ENCODE measurements at places on chromosomes 1 and 21. TPM values are rescaled to one million over a fixed set of nuclear protein-coding genes. Genes with fewer than 3 reads are reported as not detected.

Gene PLPP3
- 9.9 TPM for total RNA-seq

Gene FAM167B
- not detected for total RNA-seq

Gene LCE1F
- not detected for total RNA-seq

Gene RSPO1
- total RNA-seq = not detected

Gene DIP2A
- total RNA-seq = 15.8 TPM

Gene MYOG
- total RNA-seq = not detected

DNA sequence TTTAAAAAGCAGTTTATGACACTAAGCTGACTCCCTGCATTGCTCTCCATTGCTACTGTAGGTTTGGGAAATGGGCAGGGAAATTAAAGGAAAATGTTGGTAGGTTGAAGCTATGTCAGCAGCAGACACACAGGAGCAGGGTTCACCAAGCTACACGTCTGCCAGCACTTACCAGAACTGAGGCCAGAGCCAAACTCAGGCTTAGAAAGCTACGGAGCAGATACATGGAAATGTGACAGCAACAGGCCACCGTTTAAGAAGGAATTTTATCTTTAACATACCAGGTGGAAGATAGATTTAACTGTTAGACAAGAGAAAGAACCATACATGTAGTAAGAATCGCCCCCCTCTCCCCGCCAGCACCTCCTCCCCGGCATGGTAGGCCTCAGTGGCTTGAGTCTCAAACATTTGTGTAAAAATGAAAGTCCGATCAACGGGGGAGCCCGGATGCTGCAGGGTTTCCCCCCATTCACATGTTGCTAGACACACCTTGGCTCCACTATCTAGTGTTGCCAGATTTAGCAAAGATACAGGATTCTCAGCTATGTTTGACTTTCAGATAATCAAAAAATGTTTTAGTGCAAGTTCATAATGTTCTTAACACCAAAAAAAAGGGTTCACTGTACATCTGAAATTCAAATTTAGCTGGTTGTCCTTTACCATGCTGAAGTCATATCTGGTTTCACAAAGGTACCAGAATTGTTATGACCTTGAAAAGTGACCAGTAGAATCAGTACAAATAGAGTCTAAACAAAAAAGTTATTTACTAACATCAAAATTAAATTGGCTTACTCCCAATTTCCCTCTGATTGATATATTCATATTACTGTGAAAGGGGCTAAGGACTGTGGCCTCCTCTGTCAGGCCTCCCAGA lies 6.7 kb downstream of the OR2T11 start:
- no peak for DNase-seq

- DNase-seq = peak; percentile 22
These were observed 4.4 kb upstream of the BARHL2 start for GRCh38 chr1:90721210-90722194.

DNA sequence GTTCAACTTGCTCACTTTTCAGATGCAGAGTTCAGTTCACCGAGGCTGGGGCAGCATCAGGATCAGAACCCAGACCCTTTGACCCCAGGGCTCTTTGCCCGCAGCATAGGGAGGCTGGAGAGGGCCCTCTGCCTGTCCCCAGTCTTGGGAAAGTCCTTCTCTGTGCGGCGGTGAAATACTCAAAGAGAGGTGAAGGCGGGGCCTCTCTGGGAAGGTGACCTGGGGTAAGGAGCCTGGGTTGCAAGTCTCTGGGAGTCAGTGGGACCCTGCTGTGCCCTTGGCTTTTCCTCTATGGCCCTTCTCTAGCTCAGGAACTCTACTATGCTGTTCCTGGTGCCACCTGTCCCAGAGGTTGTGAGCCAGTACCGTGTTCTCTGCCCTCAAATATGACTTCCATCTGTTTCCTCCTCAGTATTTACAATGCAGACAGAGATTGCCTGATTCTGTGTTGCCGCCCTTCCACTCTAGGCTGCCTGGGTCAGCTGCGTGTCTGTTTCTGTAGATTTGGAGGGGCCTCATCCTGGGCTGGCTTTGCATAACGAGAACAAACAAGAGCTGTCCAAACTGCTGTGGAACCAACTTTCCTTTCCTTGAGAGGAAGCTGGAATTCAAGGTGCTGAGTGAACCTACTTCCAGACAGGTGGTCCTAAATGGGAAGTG lies 18.7 kb upstream of the ZBTB21 start:
- DNase-seq = no peak

DNA sequence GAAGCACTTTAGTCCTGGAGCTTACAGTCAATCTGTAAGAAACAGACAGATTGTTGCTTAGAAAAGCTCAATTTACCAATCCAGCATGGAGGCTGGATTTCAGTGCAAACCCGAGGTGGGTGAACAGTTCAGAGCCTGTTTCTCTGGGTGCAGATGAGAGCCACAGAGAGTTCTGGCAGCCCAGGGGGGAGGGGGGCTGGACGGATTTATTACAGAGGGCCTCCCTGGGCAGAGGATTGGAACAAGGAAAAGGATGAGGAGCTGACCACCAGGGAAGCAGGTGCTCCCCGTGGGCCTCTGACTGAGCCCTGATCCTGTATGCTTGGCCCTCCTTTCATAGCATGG lies 38.0 kb upstream of the EPS8L3 start:
- DNase-seq = no peak

GRCh38 chr1:227234998-227235405 lies 83.3 kb downstream of the CDC42BPA start:
- peak; percentile 82 for DNase-seq

GRCh38 chr1:116772648-116773045 lies 18.4 kb downstream of the CD2 start:
- DNase-seq = peak; percentile 83

DNA sequence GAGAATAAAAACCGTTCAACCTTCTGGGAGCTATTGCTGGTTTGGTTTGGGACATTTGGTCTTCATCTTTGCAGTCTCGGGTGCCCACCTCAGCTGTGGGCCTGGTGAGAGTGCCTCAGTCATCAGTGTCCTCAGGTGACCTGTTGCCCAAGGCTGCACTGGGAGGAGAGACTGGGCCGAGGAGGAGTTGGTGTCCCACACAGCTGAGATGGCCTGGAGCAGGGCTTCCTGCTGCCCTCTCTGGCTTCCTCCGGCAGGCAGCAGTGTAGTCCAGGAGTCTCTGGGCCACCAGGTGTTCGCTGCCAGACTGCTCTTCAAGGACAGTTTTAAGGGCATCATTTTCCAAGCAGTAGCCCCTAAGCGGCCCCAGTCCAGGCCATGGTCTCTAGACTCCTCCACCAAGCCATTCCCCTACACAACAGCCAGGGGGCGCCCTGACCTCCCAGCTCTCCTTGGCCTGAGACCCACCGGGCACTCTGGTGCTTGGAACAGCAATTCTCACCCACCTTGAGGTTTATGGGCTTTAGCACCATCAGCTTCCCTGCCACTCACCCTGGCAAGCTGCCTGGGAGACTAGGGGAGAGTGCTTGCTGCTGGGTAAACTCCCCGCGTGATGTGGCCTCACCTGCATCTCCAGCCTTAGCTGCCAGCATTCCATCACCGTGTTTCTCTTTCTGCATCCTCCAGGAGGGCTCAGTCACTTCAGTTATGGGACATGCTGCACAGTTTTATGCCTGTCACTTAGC lies 9.1 kb upstream of the SYTL1 start:
- no peak for DNase-seq

- no peak for DNase-seq
These were observed 63.6 kb upstream of the ETV3 start for GRCh38 chr1:157201767-157202166.

GRCh38 chr1:47855230-47855629 lies 142.0 kb downstream of the TRABD2B start:
- DNase-seq = no peak

- DNase-seq = peak; percentile 69
These were observed 15.4 kb downstream of the EFNA3 start for GRCh38 chr1:155093911-155094621.

DNA sequence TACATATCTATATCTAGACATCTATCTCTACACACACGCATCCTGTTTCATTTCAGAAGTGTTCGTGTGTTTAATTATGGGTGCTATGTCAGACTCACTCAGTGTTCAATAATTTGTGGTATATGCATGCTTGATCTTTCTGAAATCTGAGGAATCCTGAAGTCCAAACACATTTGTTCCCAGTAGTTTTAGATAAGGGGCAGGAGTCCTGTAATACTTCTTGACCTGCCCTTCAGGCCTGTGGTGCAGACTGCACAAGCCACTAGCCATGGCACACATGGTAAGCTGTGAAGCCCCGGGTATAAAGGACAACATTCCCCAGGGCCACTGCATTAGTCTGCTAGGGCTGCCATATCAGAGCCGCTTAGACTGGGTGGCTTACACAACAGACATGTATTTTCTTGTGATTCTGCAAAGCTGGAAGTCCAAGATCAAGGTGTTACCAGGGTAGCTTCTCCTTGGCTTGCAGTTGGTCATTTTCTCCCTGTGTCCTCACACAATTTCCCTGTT lies 267.2 kb downstream of the RHOU start:
- DNase-seq = no peak

DNA sequence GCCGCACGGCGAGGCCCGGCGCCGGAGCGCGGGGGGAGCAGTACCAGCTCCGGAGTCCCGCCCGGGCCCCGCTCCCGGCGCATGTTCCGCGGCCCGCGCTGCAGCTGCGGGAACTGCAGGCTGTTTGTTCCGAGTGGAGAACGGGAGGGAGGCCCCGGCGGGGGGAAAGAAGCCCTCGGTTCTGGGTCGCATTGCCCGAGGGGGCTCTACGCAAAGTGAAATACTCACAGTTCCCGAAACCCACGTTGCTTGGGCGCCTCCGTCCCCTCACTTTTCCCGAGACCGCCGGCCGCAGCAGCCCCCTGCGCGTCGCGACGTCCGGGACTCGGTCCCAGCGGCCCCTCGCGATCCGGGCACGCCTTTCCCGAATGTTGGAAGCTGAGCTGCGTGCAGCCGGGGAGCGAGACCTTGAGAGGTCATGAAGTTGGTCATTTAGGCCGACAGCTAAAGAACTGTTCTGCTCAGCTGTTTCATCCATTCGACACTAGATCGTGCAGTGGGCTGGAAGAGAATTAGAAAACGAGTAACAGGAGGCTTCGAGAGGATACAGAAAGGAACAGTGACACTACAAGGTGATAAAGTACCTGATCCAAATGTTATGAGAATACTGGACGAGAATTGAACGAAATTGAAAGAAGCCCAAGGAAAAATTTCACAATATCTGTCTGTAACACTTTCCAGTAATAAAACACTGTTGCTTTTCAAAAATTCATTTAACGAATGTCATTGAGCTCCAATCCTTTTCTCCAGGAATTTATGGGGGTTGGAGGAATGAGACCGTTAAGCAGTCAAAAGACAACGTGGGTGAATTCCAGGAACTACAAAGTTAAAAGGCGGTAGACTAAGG lies 657 bp upstream of the LIN9 start:
- no peak for DNase-seq

DNA sequence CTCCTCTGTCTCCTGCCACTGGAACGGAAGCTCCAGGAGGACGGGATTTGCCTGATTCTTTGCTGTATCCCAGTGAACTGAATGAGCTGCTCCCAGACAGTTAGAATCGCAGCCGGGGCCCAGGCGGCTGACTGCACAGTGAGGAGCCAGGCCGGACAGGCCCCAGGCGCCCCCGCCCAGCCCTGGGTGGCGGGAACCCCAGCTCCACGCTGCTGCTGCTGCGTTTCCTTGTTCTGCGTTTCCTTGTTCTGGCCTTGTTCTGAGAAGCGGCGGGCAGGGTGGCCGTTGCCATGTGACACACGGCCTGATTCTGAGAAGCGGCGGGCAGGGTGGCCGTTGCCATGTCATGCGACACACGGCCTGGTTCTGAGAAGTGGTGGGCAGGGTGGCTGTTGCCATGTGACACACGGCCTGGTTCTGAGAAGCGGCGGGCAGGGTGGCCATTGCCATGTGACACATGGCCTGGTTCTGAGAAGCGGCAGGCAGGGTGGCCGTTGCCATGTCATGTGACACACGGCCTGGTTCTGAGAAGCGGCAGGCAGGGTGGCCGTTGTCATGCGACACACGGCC lies 56.2 kb downstream of the SLC37A1 start:
- no peak for DNase-seq

DNA sequence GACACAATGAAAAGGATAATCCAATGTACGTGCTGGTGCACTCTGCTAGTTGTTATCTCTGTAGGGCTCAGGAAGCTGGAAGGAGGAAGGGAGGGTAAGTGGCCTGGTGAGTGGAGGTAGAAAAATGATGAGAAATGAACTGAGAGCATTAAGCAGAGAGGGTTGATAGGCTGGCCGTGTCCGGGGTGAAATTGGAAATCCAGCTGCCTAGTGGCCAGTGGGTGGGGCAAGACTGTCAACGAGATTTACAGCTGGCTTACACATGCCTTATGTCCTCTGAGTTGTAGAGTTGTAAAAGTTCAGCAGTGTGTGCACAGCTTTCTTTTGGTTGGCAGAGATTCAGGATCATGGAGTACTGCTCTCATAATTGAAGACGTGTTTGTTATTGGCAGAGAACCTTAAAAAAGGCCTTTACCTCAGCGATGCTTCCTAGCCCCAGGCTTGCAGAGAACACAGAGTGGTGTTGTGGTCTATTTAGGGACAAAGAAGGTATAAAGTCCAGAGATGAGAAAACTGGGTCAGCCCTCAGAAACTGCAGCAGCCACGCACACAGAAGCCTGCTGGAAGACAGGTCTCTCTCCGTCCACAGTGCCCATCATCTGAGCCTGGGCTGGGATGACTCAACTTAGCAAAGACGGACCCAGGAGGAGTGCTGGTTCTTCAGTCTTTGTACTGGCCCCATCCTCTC lies 132.4 kb downstream of the EDEM3 start:
- peak; percentile 88 for DNase-seq

DNA sequence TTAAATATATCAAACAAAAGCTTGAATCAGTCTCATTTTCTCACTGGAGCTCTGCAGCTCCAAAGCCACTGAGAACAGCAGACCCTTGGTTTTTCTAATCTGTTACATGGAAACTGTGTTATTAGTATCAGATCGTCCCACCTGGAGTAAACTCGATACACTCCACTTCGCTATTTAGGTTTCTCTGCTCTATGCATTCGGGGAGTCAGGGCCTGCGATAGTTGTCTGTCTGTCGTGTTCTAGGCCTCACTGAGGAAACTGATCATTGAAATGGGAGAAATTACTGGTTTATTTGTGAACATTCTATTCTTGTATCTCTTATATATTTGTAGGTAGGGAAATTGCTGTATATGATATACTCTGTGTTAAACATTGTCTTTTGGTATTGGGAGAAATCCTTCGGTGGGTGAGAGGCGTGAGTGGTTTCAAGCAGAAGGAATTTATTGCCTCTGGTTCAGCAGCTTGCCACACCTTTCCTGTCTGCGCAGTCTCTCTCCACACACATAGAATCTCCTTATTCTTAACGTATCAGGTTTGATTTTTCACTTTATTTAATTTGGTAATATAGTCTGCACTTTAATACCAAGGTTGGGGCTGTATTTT lies 8.5 kb downstream of the PRDM2 start:
- no peak for DNase-seq

GRCh38 chr1:23551849-23552248 lies 7.5 kb downstream of the ID3 start:
- no peak for DNase-seq

DNA sequence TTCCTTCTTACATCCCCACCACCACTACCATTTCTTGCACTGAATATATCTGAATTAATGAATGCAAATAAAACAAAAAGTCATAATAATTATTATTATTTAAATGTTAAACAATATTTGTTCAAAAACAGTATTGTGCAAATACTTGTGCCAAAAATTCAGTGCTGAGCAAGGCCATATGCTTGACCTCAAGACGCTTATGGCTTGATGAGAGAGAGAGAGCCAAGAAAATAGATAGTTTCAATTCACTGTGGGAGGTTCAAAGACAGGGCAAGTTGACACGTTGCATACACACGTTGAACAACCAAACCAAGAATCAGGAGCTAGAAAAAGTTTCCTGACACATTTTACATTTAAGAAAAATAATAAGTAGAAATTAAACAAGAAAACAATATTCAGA lies 1421.7 kb downstream of the KCNT2 start:
- no peak for DNase-seq
